ENCODE measurements at places on chromosomes 1 and 21.

- peak; percentile 67 for DNase-seq
These were observed 106.4 kb downstream of the RGL1 start for GRCh38 chr1:183911285-183911684.

- DNase-seq = no peak
These were observed 67.0 kb downstream of the PIK3R3 start for GRCh38 chr1:46065405-46065804.

DNA sequence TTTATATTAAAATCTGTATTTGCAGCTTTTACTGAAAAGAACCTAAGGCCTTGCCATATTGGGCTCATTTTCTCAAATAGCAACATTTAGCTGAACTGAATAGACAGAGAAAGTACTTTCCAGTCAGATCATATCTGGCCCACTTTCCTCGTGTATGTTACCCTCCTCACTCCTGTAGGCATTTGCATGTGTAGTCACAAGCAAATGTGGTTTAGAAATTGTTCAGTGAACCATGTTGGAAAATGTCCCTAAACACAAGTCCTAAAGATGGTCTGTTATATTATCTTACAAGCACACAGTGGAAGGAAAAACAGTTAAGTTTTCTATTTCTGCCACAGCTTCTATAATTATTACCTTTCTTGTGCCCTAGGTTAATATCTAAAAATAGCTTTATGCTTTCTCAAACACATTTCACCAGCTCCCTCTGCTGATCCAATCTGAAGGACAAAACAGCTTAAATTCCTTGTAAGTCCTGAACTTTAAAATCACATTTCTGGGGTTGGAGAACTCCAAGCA is 606 bp upstream of the FMO4 start:
- DNase-seq = no peak

GRCh38 chr1:34640654-34641401 is 114.0 kb upstream of the GJB5 start:
- no peak for DNase-seq

DNA sequence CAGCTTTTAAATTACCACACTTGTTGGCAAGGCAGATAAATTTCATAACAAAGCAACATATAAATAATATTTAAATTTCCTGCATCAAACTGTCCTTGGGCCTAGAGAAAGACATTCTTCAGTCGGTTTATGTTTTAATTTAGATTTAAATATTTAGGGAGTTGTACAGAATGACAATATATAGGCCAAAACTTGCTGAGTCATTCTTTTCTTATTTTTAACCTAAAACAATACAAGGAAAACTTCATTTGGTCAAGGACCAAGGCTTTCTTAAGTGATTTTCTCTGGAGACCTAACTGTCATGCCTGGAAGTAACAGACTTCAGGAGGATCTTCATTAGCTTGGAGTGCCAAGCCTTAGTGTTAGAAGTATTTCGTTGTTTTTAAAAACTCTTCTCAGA is 5.6 kb downstream of the MAP10 start:
- no peak for DNase-seq

- DNase-seq = no peak
These were observed 120.2 kb upstream of the SLC45A1 start for GRCh38 chr1:8197493-8198282.

DNA sequence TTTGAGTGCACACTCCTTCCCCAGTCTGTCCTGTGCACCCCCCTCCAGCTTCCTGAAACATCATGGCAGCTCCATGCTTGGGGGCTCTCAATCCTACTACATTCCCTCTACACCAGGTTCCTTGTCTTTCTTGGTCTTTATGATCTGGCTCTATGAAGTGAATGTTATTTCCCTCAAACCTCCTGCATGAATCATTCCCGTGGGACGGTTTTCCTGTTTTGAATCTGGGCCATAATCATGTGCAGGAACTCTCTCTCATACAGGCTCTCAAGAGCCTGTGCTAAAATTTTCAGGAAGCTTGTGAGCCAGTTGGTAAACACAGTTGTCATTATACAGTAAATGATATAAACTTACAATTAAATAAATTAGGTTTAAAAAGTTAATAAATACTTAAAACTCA is 89.8 kb upstream of the KCNE2 start:
- no peak for DNase-seq

DNA sequence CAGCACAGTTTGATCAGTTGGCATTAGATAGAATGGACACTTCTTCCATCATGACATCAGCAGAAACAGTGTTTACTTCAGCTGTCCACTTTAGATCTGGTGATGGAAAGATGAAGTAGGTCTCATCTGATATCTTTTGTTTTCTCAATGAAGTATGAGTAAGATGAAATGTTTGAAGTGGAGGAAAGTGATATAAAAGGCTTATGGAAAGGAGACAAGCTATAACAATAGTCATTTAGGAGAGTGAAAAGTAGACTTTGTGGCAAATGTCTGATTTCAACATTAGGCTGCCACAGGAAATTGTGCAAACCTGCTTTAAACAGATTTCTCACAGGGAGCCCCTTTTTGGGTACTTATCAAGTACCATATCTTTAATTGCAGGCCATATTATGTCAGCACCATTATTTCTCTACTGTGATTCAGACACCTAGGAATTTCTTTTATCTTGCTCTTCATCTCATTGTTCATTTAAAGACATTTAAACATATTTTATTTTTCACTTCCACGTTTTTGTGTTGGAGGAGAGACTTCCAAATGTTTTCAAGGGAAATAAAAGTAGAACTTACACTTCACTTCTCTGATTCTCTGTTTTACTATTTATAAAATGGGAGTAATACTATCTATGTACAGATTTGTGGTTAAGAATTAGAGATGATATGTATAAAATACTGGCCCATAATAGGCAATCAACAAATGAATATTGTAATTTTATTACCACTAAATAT is 18.1 kb downstream of the PDC start:
- no peak for DNase-seq

DNA sequence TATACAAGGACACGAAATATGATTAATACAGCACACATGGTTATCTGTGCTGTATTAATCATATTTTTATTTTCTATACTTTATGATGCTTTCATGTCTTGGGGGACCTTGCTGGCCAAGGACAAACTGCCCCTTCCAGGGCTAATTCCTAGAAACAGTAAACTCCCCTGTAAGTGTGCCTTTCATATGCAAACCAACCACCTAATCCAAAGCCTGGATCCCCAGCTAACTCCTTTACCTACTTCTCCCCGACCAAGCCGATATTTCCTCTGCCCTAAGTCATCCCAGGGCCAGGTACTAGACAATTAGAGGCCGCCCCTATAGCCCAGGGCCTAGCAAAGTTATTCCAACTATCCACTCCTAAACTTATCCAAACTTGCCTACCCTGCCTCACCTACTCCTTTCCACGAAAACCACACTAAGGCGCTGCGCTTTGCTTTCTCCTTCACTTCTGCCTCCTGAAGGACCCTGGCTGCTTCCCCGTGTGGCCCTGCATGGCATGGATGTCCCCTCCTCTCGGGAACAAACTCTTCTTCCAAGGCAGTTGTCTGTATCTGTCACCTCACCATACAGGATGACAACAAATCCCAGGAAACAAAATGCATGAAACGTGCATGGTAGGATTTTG is 10.2 kb downstream of the SH3BP5L start:
- no peak for DNase-seq

- no peak for DNase-seq
These were observed 4.1 kb upstream of the AGTRAP start for GRCh38 chr1:11731691-11732283.

- no peak for DNase-seq
These were observed 97.7 kb downstream of the CRYAA start for GRCh38 chr21:43266534-43266933.
